ENCODE measurements at places on chromosomes 3 and 15. TPM values are rescaled to one million over a fixed set of nuclear protein-coding genes. Genes with fewer than 3 reads are reported as not detected.

MME gene
- total RNA-seq = 19.5 TPM

- DNase-seq = no peak
These were observed 80.6 kb downstream of the MYLK start for GRCh38 chr3:123803521-123803920.

- no peak for DNase-seq
These were observed 8.7 kb downstream of the WDR82 start for GRCh38 chr3:52269776-52270175.

GRCh38 chr15:91915576-91915975 is 62.1 kb downstream of the SLCO3A1 start:
- no peak for DNase-seq

DNA sequence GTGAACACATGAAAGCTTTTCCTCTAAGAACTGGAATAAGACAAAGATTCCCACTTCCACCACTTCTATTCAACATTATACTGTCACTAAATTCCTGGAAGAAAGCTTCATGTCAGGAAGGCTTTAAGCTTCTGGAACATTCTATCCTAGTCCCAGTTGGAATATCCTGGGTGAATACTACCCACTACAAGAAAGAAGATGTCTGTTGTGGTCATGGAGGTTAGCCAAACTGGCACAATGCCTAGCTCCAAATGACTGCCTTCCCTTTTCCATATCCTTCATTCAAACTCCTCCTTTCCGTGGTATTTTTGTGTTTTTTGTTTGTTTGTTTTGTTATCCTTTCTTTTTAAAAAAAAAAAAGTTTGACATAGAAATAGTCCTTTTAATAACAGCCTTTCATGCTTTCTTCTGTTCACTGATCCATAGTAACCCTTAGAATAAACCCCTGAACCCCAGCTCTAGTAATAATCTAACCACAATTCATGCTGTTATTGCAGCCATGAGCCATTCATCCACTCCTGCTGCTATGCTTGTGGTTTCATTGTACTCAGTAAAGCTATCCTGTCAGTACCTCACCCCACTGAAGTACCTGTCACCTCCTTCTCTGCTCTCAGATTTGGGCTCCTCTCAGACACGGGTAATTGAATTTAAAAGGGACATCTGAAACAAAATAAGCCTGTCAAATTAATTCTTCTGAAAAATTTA is 447.5 kb downstream of the IGSF11 start:
- peak; percentile 30 for DNase-seq

GRCh38 chr15:37106490-37107001 is 6.2 kb upstream of the MEIS2 start:
- peak; percentile 15 for DNase-seq

- no peak for DNase-seq
These were observed 41.2 kb downstream of the OIP5 start for GRCh38 chr15:41291065-41291631.

CCR8 gene
- total RNA-seq = not detected

RASL12 gene
- not detected for total RNA-seq

GRCh38 chr3:72559385-72559784 is 288.9 kb downstream of the SHQ1 start:
- no peak for DNase-seq

SPATA12 gene
- total RNA-seq = 0.69 TPM

- no peak for DNase-seq
These were observed 37.7 kb downstream of the MCCC1 start for GRCh38 chr3:183061391-183062172.

UBE2E1 gene
- 155 TPM for total RNA-seq

DNA sequence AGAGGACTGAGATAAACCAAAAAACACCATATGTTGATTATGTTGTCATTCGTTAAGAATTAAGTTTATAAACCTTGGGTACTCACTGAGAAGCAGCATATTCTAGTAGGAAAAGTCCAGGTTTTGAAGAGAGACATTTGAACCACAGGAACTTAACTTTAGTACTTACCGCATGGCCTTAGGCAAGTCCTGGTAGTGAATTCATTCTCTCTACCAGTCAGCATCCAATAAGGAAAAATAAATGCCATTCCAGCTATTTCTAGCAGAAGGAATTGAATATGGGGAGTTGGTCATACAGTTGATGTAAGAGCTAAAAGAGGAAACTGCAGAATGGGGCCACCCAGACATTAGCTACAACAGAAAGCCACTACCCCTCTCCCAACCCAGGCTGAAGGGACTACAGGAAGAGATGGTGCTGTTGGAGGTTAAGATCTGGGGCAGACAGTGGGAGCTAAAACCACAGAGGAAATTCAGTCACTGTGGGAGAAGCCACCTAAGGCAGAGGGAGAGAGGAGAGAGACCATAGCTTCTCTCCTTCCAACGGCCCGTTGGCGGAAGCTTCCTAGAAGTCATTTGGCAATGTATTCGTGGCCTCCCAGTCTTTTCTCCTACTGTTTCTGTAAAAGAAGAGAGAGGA is 133.8 kb upstream of the RARB start:
- no peak for DNase-seq

DNA sequence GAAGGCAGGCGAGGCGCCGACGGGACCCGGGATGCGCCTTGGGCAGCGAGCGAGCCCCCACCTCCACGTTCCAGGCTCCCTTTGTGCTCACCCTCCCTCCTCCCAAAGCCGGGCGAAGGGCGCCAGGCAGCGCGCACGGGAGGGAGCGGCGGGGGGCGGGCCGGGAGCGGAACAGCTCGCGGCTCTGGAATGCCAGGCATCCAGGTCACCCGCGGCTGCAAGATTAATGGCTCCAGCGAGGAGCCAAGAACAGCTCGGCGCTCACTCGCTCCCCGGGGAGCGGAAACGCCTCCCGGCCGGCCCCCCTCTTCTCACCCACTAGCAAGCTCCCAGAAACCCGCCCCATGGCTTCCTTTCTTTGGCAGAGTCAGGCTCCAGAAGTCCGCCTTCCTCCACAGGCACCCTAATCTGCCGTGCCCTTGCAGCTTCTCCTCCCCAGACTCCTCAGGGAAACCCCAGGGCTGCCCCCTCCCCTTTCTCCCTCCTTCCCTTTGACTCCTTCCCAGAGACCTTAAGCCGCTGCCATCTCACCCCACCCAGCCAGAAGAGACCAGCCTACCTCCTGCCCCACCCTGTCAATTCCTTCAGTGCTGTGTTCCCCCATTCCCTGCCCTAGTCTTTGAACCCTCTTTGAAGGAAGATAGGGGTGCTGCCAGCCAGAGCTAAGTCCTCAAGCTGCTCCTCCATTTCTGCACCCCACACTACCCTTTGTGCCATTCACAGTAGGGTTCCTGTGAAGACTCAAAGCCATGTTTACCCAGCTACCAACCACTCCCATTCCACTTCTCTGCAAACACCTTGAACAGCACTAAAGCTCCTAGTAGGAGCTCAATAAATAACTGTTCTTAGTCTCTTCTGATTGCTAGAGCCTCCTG is 9.9 kb downstream of the AMOTL2 start:
- peak; percentile 43 for DNase-seq

OTOL1 gene
- total RNA-seq = 0.32 TPM

GRCh38 chr3:69240651-69241568 is 118.5 kb upstream of the LMOD3 start:
- no peak for DNase-seq

GRCh38 chr3:44476963-44477311 is 533 bp downstream of the ZNF445 start:
- no peak for DNase-seq

CTXN2 gene
- total RNA-seq = not detected

Measured in SK-MEL-5 (cell line).